Psoas muscle (tissue), 8 donors: ENCODE measurements at places on chromosomes 13 and 19. TPM values are rescaled to one million over a fixed set of nuclear protein-coding genes. Genes with fewer than 3 reads are reported as not detected.
A peak's percentile ranks its signal among the peaks of the same experiment; 100 is the strongest.

OVOL3 gene
- not detected for total RNA-seq

GRCh38 chr13:21911646-21912298 is 240.9 kb downstream of the FGF9 start:
- no peaks in the 10 kb centered on the region for H3K27me3 ChIP-seq
- H3K36me3 ChIP-seq = no peaks in the 10 kb centered on the region
- no peaks in the 10 kb centered on the region for H3K4me1 ChIP-seq
- H3K27ac ChIP-seq = no peak overlapping the region
- no peak for DNase-seq

CLEC17A gene
- total RNA-seq = not detected

ZSCAN5A gene
- 16.3 TPM for total RNA-seq

ZIC2 gene
- total RNA-seq = not detected

DNA sequence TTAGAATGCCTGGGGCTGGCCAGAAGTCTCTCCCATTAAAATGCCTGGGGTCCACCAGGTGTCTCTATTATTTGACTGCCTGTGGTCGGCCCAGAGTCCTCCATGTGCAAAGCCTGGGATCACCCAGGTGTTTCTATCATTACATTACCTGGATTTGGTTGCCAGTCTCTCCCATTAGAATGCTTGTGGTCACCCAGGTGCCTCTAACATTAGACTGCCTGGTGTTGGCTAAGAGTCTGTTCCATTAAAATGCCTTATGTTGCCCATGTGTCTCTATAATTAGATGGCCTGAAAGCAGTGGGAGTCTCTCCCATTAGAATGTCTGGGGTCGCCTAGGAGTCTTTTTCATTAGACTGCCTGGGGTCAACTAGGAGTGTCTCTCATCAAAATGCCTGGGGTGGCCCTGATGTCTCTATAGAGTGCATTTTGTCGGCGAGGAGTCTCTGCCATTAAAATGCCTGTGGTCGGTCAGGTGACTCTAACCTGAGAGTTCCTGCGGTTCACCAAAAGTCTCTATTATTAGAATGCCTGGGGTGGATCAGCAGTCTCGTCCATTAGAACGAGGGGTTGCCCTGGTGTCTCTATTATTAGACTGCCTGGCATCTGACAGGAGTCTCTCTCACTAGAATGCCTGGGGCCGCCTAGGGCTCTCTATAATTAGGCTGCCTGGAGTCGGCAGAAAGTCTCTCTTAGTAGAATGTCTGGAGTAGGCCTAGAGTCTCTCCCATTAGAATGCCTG is 1540.5 kb downstream of the UQCRFS1 start:
- DNase-seq = peak; percentile 51
- no peaks in the 10 kb centered on the region for H3K27me3 ChIP-seq
- peaks cover 40% of the 10 kb centered on the region for H3K4me1 ChIP-seq
- H3K4me3 ChIP-seq = no peak overlapping the region

DNA sequence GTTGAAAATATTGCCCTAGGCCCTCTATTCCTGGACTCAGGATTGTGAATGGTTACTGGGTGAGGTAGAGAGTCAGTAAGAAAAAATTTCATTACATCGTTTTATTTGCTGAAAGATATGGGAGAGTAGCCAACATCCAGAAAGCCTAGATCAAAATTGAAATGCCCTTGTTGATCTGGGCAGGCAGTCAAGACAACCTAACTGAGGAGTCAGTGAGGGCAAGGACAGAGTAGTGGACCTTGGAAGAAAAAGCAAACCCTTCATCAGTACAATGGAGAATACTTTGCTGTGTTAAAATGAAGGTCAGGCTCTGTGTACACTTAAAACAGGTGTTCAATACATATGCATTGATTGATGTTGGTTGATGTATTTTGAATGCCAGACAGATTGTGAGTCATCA is 576.7 kb downstream of the OLFM4 start:
- no peaks in the 10 kb centered on the region for H3K4me1 ChIP-seq
- H3K27ac ChIP-seq = no peak overlapping the region
- no peaks in the 10 kb centered on the region for H3K36me3 ChIP-seq
- H3K4me3 ChIP-seq = no peak overlapping the region
- no peak for DNase-seq

- peaks cover 40% of the 10 kb centered on the region for H3K27me3 ChIP-seq
- no peak for DNase-seq
- H3K27ac ChIP-seq = no peak overlapping the region
- no peaks in the 10 kb centered on the region for H3K4me1 ChIP-seq
- H3K36me3 ChIP-seq = no peaks in the 10 kb centered on the region
- no peak overlapping the region for H3K4me3 ChIP-seq
These were observed 10.6 kb downstream of the ONECUT3 start for GRCh38 chr19:1763648-1764639.

- no peaks in the 10 kb centered on the region for H3K27me3 ChIP-seq
- no peaks in the 10 kb centered on the region for H3K4me1 ChIP-seq
- H3K27ac ChIP-seq = no peak overlapping the region
- DNase-seq = no peak
These were observed 173.5 kb upstream of the LSM14A start for GRCh38 chr19:33998739-33999345.

DNA sequence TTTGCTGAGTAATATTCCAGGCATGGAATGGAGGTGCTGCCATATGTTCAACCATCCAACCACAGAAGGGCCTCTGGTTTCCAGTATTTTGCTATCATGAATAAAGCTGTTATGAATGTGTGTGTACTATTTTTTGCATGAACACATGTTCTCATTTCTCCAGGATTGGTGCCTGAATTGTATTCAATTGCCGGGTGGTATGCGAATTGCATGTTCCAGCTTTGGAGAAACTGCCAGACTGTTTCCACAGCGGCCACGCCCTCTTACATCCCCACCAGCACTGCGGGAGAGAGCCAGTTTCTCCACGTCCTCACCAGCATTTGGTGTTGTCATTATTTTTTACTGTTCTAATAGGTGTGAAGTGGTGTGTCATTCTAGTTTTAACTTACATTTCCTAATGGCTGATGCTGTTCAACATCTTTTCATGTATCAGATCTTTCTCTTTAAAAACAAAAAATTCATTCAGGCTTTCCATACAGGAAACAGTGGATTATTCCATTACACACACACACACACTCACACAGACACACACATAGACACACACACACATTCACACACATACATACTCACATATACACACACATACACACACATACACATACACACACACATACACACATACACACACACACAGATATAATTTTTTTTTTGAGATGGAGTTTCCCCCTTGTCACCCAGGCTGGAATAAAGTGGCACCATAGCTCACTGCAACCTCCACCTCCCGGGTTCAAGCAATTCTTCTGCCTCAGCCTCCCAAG is 154.1 kb downstream of the PTPRS start:
- no peak overlapping the region for H3K4me3 ChIP-seq
- H3K27ac ChIP-seq = no peak overlapping the region
- H3K4me1 ChIP-seq = no peaks in the 10 kb centered on the region
- no peak for DNase-seq

DNA sequence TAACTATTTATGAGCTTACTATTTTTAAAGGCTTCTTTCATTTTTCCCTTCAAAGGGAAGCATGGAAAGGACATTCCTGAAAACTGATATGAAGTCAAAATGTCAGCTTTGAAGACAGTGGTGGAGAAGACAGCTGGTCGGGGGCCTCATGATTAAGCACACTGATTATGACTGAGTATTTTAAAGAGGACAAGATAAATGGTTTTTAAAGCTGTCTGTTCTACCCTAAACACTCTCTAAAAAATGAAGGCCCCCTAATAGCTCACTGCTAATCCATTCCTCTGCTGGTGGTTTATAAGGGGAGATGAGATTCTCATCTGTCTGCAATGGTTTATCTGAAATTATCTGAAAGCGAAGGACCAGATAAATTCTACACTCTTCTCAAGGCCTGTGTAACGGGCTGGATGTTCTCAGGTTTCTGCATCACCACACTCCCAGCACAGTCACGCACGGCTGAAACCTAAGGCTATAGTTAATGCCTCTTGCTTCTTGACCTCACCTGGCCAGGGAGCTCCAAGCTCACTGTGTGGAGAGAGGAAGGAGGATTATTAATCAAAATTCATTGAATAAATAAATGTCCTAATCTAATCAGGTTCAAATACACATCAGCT is 86.9 kb upstream of the DOCK9 start:
- no peak overlapping the region for H3K27ac ChIP-seq
- no peaks in the 10 kb centered on the region for H3K27me3 ChIP-seq
- no peak overlapping the region for H3K4me3 ChIP-seq
- DNase-seq = no peak
- no peaks in the 10 kb centered on the region for H3K36me3 ChIP-seq

GRCh38 chr13:40635315-40635995 is 31.0 kb downstream of the FOXO1 start:
- no peaks in the 10 kb centered on the region for H3K27me3 ChIP-seq
- H3K4me1 ChIP-seq = peaks cover 84% of the 10 kb centered on the region
- H3K27ac ChIP-seq = peak overlapping the region; percentile 43
- H3K36me3 ChIP-seq = peaks cover 5% of the 10 kb centered on the region
- no peak overlapping the region for H3K4me3 ChIP-seq

- H3K36me3 ChIP-seq = no peaks in the 10 kb centered on the region
- H3K4me1 ChIP-seq = no peaks in the 10 kb centered on the region
- no peak overlapping the region for H3K4me3 ChIP-seq
- H3K27me3 ChIP-seq = peaks cover 3% of the 10 kb centered on the region
These were observed 9.9 kb upstream of the POP4 start for GRCh38 chr19:29596080-29596727.

DNA sequence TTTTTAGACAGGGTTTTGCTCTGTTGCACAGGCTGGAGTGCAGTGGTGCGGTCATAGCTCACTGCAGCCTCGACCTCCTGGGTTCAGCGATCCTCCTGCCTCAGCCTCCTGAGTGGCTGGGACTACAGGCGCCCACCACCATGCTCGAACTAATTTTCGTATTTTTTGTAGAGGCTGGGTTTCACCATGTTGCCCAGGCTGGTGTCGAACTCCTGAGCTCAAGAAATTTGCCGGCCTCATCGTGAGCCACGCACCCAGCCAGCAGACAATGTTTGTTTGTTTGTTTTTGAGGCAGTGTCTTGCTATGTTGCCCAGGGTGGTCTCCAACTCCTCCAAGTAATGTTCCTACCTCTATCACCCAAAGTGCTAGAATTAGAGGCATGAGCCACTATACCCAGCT is 879 bp upstream of the COX7A1 start:
- no peaks in the 10 kb centered on the region for H3K27me3 ChIP-seq
- no peak for DNase-seq
- peak overlapping the region; percentile 99 for H3K27ac ChIP-seq
- H3K4me1 ChIP-seq = peaks cover 24% of the 10 kb centered on the region

NRTN gene
- total RNA-seq = not detected

- no peak overlapping the region for H3K4me3 ChIP-seq
- H3K4me1 ChIP-seq = no peaks in the 10 kb centered on the region
- no peaks in the 10 kb centered on the region for H3K36me3 ChIP-seq
- no peaks in the 10 kb centered on the region for H3K27me3 ChIP-seq
These were observed 415.0 kb upstream of the SLITRK1 start for GRCh38 chr13:84297251-84297650.

DNA sequence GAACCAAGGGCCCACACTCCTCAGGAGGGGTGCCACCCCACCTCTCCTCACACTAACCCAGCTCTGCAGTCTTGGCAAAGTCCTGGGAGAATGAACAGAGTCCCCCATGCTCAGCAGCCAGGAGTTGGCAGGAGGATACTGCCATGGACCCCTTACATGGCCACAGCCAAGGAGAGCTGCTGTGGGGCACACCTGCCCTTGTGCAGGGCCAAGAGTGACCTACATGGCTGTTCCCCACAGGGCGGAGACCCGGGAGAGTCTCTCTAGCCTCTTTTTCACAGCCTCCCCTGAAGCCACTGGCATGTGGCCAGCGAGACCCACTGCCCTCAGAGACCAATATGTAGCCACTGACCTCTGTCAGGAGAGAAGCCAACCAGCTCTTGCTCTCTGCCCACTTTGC is 45.9 kb upstream of the VSTM2B start:
- no peaks in the 10 kb centered on the region for H3K4me1 ChIP-seq
- no peak overlapping the region for H3K4me3 ChIP-seq
- no peaks in the 10 kb centered on the region for H3K36me3 ChIP-seq
- peaks cover 3% of the 10 kb centered on the region for H3K27me3 ChIP-seq
- no peak overlapping the region for H3K27ac ChIP-seq
